ENCODE measurements at places on chromosomes 6 and 20. TPM values are rescaled to one million over a fixed set of nuclear protein-coding genes. Genes with fewer than 3 reads are reported as not detected.

The FAM184A gene
- 1.0 TPM for total RNA-seq

The DEFB132 gene
- not detected for total RNA-seq

The COL9A1 gene
- total RNA-seq = not detected

The SSTR4 gene
- not detected for total RNA-seq

The GCNT2 gene
- total RNA-seq = 0.27 TPM

The HSPA12B gene
- total RNA-seq = 5.0 TPM

- H3K36me3 ChIP-seq = no peaks in the 10 kb centered on the region
- no peak overlapping the region for H3K27ac ChIP-seq
- no peak overlapping the region for H3K4me3 ChIP-seq
- no peaks in the 10 kb centered on the region for H3K4me1 ChIP-seq
These were observed 226.1 kb upstream of the GMDS start for GRCh38 chr6:2471472-2471871.

DNA sequence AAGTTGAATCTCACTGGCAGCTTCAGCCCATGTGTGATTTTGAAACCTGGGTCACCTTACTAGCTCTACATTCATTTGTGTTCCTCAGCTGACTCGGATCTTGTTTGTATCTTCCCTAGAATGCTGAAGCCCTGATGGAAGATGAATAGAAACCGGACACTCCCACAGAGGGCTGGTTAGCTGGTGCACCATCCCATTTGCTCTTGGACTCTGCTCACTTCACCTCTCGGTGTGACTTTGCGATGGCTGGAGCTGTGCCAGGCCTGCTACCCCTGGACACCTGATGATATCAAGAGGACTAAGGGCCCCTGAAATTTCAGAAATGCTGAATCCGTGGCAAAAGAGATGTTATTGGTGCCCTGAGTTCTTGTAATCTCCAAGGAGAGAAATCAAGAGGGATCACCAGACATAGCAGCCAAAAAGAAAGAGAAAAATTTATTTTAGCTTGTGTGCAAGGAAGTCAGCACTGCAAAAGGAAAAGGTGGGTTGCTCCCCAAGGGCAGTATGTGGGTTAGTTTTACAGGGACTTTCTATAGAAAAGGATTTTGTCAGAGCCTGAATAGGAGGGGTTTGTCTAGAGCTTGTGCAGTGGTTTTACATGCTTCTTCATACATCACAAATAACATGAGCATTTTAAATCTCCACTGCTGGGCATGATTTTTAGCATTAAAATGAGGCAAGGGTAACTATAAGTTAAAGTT lies 426.3 kb upstream of the NOX3 start:
- peak overlapping the region; percentile 6 for H3K27ac ChIP-seq
- H3K4me3 ChIP-seq = no peak overlapping the region
- H3K36me3 ChIP-seq = no peaks in the 10 kb centered on the region

DNA sequence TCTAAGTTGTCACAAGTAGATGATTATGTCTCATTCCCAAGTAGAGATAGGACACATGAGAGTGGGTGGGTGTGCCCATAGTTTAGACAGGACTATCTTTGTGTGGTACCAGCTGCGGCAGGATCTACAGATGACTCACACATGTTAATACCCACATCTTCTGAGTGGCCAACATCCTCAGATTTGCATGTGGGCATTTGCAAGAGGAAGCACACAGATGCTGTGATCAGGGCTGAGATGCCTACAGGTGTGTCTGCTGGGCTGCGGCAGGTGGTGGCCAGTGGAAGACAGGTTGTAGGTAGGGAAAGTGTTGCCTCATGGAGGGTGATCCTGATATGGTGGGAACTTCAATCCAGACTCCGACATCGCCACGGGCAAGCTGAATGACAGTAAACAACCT lies 50.8 kb downstream of the UTRN start:
- no peak overlapping the region for H3K4me3 ChIP-seq
- no peak overlapping the region for H3K27ac ChIP-seq
- no peaks in the 10 kb centered on the region for H3K27me3 ChIP-seq
- DNase-seq = no peak
- H3K4me1 ChIP-seq = peaks cover 65% of the 10 kb centered on the region

- no peaks in the 10 kb centered on the region for H3K4me1 ChIP-seq
- H3K27ac ChIP-seq = no peak overlapping the region
- H3K4me3 ChIP-seq = no peak overlapping the region
- no peaks in the 10 kb centered on the region for H3K36me3 ChIP-seq
- no peak for DNase-seq
- peaks cover 24% of the 10 kb centered on the region for H3K27me3 ChIP-seq
These were observed 148.3 kb downstream of the GPX5 start for GRCh38 chr6:28673787-28674671.

GRCh38 chr6:169975286-169975685 lies 223.9 kb downstream of the ERMARD start:
- H3K27me3 ChIP-seq = peaks cover 2% of the 10 kb centered on the region
- H3K36me3 ChIP-seq = no peaks in the 10 kb centered on the region
- no peaks in the 10 kb centered on the region for H3K4me1 ChIP-seq
- H3K4me3 ChIP-seq = no peak overlapping the region
- H3K27ac ChIP-seq = no peak overlapping the region

DNA sequence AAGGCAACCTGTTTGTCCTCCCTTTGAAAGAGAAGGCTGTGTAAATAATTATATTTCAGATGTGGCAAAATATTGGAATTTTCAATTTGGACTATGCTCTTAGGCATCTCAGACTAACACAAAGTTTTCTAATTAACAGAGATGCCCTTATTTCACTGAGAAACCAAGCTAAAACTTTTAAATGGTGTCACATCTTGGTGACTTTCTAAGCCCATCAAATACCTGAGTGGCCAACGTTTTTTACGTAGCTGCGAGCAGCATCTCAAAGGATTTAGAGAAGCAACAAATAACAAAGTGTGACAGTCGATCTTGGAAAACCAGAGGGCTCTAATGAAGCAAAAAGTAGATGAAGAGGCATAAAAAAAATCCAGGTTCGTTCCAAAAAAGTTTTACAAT lies 3.4 kb upstream of the HEY2 start:
- H3K27me3 ChIP-seq = no peaks in the 10 kb centered on the region
- no peak for DNase-seq
- peak overlapping the region; percentile 93 for H3K27ac ChIP-seq
- H3K36me3 ChIP-seq = no peaks in the 10 kb centered on the region
- H3K4me3 ChIP-seq = peak overlapping the region; percentile 85

DNA sequence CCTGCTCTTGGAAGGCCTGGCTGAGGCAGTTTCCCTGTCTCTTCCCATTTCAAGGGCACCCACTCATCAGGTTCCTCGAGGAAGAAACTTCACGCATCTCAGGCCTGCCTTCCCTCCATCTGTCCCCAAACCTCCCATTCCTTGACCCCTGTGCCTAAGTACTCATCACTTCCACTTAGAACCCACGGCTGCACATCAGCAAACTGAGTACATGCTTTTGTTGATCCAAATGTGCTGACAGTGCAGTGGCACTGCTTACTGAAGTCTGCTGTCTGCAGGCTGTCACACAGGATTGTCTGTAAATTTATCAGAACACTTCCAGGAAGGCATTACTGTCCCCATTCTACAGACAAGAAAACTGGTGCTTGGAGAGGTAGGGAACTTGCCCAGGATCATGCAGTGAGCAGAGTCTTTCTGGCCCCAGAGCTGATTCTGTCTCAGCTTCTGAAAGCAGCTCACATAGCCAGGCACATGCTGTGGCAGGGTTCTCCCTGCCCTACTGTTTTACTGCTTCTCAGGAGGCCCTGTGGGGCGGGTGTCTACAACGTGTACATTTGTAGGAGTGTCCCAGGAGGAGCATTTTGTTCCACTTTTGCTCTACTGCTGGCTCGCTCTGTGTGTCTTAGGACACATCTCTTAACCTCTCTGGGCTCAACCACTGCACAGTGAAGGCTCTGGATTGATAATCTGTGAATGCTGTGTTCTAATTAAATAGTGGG lies 64.2 kb upstream of the XRN2 start:
- H3K36me3 ChIP-seq = peaks cover 7% of the 10 kb centered on the region
- H3K27ac ChIP-seq = no peak overlapping the region
- DNase-seq = no peak

GRCh38 chr6:117546674-117547073 lies 55.6 kb downstream of the GOPC start:
- no peaks in the 10 kb centered on the region for H3K36me3 ChIP-seq
- H3K27ac ChIP-seq = peak overlapping the region; percentile 65
- no peak overlapping the region for H3K4me3 ChIP-seq
- peaks cover 20% of the 10 kb centered on the region for H3K4me1 ChIP-seq

GRCh38 chr6:160128125-160128683 lies 6.6 kb downstream of the SLC22A1 start:
- DNase-seq = no peak
- H3K4me1 ChIP-seq = no peaks in the 10 kb centered on the region
- H3K27ac ChIP-seq = no peak overlapping the region
- no peak overlapping the region for H3K4me3 ChIP-seq
- H3K27me3 ChIP-seq = no peaks in the 10 kb centered on the region

- no peaks in the 10 kb centered on the region for H3K36me3 ChIP-seq
- H3K4me3 ChIP-seq = no peak overlapping the region
- no peaks in the 10 kb centered on the region for H3K4me1 ChIP-seq
- no peak overlapping the region for H3K27ac ChIP-seq
- no peak for DNase-seq
These were observed 106.3 kb downstream of the NKAIN2 start for GRCh38 chr6:123909989-123910388.

DNA sequence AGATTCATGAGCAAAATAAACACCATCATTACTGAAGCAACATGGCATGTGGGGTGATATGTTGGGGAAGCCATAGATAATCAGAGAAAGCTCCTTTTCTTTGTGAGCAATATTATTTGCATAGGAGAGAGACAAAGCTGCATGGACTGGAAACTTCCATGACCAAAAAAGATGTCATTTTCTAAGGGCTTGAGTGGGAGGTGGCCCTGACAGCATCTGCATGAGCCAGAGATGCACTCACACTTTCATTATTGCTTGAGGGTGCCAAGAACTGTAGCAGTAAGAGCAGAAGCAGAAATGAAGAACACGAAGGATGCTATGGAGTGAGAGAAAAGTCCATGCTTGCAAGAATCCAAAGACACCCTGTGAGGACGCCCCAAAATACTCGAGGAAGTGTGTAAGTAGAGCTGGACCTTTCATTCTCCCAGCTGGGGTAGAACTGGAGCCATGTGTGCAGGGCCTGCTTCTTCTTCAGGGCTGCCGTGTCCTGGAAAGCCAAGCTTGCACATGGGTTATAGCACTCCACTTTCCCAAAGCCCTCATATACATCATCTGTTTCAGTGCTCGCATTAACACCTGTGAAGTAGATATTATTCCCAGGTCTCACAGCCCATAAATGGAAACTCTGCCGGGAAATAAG lies 851.2 kb downstream of the DHX35 start:
- H3K4me1 ChIP-seq = no peaks in the 10 kb centered on the region
- H3K4me3 ChIP-seq = no peak overlapping the region
- no peaks in the 10 kb centered on the region for H3K27me3 ChIP-seq

GRCh38 chr6:13534536-13534935 lies 39.9 kb upstream of the SIRT5 start:
- H3K4me3 ChIP-seq = no peak overlapping the region
- no peaks in the 10 kb centered on the region for H3K27me3 ChIP-seq
- peaks cover 3% of the 10 kb centered on the region for H3K4me1 ChIP-seq
- H3K27ac ChIP-seq = no peak overlapping the region
- no peaks in the 10 kb centered on the region for H3K36me3 ChIP-seq

- no peaks in the 10 kb centered on the region for H3K27me3 ChIP-seq
- DNase-seq = no peak
- H3K4me1 ChIP-seq = no peaks in the 10 kb centered on the region
- H3K36me3 ChIP-seq = no peaks in the 10 kb centered on the region
These were observed 29.2 kb upstream of the NOL4L start for GRCh38 chr20:32614303-32614702.

DNA sequence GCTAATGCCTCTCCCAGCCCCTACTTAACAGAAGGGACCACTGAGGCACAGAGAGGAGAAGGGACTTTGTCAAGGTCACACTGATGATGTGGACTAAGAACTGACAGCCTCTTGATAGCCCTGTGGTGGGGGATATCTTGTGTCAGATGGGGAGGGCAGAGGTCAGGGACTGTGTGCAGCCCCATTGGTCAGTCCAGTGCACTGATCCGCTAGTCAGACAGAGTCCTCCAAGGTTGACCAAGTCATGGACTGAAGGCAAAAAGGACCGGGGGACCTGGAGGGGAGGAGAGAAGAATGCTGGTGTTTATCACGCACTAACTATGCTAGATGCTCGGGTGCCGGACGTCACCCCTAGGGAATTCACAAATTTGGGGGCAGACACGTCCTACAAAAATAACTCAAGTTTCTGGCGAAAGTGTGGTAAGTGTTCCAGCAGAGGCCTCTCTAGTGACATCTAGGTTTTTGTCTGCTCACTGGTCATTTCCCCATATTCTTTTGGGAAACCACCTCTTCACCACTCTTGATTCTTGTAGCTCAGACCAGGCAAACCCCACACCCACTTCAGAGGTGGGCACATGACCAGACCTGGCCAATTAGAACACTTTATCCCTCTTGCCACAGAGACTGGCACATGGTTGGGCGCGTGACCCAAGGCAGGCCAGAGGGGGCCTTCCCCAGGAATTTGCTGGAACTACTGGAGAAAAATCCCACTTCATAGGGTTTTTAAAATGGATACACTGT lies 21.0 kb downstream of the TCF15 start:
- no peak for DNase-seq
- H3K27ac ChIP-seq = peak overlapping the region; percentile 67
- H3K4me1 ChIP-seq = no peaks in the 10 kb centered on the region
- H3K4me3 ChIP-seq = no peak overlapping the region

DNA sequence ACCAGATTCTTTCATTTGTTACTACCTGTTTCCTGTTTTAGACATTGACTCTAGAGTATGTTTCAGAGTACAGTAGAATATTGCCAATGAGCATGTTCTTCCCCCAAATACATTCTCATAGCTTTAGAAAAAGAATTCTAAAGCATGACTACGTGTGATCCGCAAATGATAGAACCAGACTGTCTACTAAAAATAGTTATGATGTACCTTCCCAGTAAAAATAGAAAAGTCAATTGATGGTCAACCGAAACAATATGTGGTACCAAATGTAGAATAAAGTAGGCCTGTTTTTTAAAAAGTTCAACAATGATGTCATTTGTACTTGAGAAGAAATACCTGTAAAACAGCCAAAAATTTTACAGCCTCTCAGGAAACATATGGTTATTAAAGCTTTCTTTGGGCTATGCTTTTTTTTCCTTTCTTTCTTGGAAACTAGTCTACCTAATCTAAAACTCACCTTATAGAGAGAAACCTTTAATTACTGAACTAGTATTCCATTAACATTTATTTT lies 130.1 kb upstream of the MTHFD1L start:
- H3K4me1 ChIP-seq = no peaks in the 10 kb centered on the region
- no peak for DNase-seq
- H3K36me3 ChIP-seq = no peaks in the 10 kb centered on the region
- H3K27ac ChIP-seq = no peak overlapping the region
- no peaks in the 10 kb centered on the region for H3K27me3 ChIP-seq

- no peak for DNase-seq
- peaks cover 7% of the 10 kb centered on the region for H3K4me1 ChIP-seq
These were observed 6.0 kb downstream of the HRH3 start for GRCh38 chr20:62214067-62214466.

- no peak overlapping the region for H3K4me3 ChIP-seq
- no peaks in the 10 kb centered on the region for H3K27me3 ChIP-seq
These were observed 154.8 kb upstream of the KCNQ5 start for GRCh38 chr6:72466971-72467566.

DNA sequence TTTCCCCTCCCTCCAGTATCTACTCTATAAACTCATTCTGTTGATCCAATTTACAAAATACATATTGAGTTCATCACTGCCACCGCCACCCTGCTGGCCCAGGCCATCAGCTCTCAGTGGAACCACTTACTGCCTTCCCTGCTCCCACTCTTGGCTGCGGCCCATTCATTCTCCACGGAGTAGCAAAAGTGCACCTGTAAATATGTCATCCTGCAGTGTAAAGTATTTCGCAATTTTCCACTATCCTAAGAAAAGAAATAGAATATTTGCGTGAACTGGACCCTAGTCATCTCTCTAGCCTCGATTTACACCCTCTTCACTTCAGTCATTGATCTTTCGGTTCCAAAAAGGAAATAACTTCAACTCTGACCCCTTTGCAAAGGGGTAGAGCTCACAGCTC lies 258.3 kb upstream of the TFAP2D start:
- H3K27me3 ChIP-seq = no peaks in the 10 kb centered on the region
- no peak for DNase-seq
- no peaks in the 10 kb centered on the region for H3K36me3 ChIP-seq
- H3K4me3 ChIP-seq = no peak overlapping the region

Measured in gastrocnemius medialis (tissue), 4 donors.